Stimulated activated CD8-positive, alpha-beta memory T cell treated with anti-CD3 and anti-CD28 coated beads, Interleukin-15, amount 100 ng/mL, for 4 hours (primary cell): ENCODE measurements at places on chromosomes 6 and 20.

DNA sequence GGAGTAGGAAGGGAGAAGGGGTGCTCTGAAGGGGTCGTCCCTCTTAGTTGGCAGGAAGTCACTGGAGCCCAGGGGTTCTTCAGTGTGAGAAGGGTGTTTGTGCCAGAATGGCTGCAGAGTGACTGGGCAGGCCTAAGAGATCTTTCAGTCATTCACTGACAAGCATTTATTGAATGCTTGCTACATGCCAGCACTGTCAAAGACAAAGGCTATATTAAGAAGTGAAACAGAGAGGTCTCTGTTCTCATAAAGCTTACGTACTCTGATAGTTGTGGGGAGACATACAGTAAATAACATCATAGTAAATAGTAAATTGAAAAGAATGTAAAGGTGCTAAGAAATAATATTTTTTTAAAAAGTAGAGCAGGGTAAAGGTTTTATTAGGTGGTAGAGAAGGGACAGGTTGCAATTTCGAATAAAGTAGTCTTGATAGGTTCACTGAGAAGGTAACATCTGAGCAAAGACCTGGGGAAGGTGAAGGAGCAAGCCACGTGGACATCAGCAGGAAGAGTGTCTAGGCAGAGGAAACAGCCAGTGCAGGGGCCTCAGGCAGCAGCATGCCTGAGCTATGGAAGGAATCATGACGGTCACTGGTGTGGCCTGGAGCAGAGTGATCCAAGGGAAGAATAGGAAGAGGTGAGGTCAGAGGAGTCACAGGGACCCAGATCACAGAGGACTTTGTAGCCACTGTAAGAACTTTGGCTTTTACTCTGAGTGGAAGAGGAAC, 36.3 kb upstream of the RNF8 start:
- no peak for DNase-seq

GRCh38 chr6:23566418-23566817, 559.6 kb upstream of the NRSN1 start:
- DNase-seq: no peak

DNA sequence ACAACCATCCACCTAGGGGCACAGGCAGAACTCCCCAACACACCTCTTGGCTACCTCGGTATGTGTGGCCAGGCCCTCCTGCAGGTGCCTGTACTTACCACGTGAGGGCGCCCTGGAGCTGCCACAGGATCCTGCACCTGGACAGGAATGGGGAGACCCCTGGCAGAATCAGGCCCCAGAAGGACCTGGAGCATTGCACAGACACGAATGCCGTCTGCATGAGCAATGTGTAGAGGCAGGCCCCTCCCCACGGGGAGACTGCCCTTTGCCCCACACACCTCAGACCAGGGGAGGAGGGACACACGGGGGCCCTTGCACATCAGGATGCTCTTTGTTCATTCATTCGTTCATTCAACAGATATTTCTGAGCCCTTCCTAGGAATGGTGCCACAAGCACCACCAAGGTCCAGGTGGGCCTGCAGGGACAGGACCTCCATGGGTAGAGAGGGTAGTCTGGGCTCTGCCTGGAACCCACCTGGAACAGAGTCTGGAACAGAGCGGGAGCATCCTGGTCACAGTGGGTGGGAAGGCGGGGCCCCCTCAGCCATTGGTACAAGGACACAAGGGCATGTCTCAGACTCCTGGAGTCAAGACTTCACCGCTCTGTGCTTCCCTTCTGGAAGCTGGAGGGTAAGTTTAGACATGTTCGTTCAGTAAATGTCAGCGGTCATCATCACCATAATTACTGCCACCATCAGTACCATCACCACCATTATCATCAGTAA, 32.3 kb downstream of the YTHDF1 start:
- DNase-seq: no peak

- DNase-seq: no peak
These were observed 978 bp downstream of the HLA-A start for GRCh38 chr6:29943053-29943966.

GRCh38 chr20:4484379-4484997, 237.2 kb upstream of the PRND start:
- no peak for DNase-seq

GRCh38 chr6:125571207-125571755, 178.2 kb upstream of the HEY2 start:
- no peak for DNase-seq

DNA sequence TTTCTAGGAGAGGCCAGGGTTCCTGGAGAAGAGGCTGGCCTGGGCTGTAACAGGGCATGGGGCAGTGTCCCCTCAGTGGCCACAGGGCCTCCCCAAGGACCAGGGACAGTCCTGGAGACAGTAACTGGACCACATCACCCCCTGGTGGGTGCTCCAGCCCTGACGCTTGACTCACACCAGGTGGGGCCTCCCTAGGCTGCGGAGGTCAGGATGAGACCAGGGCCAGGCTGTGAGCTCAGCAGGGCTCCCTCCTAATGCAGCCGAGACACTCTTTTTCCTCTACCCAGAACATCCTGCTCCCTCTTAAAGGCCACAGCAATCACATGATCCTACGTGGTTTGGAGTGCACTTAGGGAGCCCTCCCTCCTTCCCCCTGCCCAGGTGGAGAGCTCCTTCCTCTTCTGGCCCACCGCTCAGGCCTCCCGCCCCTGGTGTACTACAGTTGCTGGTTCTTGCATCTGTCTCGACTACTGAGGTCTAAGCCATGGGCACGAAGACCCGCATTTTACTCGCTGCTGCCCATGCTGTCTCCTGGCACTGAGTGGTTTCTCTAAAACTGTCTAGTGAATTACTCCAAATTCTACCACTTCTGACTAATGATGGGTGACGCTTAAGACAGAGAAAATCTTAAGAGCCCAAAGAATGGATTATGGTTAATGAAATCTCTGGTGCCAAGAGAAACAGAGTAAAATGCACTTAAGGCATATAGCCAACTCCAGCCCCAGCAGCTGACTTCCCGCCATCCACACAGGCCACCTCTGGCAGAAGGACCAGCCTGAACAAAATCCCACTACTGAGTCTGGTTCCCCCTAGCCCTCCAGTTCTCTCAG, 166.1 kb upstream of the CST7 start:
- no peak for DNase-seq

DNA sequence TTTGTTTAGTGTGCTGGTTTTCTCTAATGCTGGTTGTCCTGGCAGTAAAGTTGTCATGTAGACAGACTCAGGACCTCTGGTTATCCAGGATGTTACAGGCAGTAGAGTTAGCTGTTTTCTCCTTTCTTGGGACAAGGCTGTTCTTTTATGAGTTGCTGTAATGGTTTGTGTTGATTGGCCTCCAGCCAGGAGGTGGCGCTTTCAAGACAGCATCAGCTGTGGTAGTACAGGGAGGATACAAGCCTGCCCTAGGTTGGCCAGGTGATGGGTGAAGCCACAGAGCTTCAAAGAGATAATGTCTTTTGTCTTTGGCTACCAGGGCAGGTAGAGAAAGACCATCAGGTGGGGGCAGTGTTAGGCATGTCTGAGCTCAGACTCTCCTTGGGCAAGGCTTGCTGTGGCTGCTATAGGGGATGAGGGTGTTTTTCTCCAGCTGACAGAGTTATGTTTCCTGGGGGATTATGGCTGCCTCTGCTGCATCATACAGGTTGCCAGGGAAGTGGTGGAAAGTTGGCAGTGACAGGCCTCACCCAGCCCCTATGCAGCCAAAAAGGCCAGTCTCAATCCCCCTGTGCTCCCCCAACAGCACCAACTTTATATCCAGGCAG, 127.2 kb upstream of the TAB2 start:
- peak; percentile 19 for DNase-seq

DNA sequence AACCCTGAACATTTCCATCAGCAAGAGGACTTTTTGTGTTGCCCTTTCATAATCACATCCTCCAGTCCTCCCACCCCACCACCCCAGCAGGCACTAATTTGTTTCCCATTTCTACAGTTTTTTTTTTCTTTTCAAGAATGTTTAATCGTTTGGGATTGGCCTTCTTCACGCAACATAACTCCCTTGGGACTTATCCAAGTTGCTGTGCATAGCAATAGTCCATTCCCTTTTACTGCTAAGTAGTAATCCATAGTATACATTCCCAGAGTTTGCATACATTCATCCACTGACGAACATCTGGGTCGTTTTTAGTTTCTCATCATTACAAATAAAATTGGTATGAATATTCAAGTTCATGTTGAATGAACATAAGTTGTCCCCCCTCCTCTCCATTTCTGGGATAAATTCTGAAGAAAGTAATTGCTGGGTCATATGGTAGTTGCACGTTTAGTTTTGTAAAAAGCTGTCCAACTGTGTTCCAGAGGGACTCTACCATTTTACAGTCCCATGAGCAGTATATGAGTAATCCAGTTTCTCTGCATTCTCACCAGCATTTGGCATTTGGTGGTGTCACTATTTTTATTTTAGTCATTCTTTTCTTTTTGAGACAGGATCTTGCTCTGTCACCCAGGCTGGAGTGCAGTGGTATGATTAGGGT, 90.8 kb downstream of the DOK5 start:
- DNase-seq: no peak

DNA sequence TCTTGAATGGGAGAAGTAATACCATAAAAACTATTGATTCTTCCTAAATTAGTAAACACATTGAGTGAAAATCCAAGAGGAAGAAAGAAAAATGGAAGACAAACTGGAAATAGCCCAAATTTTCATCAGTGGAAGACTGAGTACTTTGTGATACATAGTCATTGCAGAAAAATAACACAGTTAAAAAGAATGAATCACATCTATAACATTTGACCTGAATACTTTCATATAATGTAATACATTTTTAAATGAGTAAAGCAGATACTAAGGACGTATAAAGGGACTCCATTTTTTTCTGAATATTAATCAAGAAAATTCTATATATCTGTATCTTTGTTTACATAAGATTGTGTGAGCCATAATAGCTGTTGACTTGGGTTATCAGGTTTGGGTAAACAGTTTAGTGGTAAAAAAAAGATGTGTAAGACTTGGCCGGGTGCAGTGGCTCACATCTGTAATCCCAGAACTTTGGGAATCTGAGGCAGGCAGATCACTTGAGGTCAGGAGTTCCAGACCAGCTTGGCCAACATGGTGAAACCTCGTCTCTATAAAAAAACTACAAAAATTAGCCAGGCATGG, 4.3 kb upstream of the SLC17A2 start:
- no peak for DNase-seq

DNA sequence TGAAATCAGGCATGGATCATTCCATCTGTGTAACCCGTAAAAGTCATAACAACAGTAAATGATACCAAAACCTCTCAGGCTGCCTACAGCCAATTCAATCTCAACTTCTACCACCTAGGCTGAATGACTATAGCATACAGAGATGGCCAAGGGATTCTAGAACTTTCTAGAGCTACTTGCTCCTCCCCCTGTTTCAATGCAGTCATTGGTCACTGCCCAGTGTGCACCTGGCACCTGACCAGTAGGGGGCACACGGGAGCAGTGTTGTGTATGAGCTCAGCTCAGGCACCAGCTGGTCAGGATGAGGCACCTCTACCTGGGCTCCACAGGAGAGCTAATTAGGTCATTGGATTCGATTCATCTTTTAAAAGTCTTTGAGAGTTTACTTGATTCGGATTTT, 86.2 kb downstream of the PLEKHG1 start:
- DNase-seq: no peak

DNA sequence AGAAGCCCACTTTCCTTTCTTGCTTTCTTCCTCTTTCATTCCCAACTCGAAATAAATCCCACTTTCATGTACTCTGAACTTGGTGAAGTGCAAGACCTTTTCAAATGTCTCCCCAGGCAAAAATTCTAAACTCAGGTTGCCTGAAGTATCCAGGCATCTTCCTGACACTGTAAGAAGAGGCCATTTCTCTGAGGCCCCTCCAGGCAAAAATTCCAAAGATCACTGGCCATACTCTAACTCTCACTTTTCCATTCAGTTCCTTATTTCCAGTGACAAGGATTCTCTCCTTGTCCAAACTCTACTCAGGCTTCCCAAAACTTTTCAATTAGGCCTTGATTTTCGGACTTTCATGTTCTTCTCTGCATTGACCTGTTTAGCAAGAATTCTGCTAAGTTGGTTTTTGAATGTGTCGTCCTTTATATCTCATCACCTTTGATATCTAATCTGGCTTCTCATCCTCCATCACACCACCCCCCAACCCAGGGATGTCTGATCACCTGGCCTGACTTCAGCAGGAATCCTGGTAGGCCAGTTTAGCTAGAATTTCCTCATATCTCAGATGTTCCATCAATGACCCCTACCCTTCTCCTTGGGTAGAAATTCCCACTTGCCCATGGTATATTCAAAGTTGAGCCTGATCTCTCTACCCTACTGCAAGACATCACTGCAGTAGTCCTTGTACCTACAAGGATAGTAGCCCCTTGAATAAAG, 124.9 kb downstream of the RCAN2 start:
- no peak for DNase-seq

DNA sequence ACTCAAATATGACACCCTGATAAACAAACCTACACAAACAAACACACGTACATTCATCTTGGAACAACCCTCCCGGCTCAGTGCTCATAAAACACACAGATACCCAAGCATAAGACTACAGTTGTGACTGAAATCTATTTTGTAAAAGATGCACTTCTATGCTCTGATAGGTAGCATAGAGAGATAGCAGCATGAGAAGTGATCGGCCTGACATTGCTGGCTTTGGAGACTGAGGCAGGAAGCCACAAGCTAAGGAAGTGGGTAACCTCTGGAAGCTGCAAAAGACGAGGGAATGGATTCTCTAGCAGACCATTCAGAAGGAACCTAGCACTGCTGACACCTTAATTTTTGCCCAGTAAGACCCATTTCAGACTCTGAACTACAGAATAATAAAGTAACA, 1.6 kb upstream of the RNF39 start:
- DNase-seq: no peak

- no peak for DNase-seq
These were observed 8.2 kb upstream of the NTSR1 start for GRCh38 chr20:62700261-62700930.

- no peak for DNase-seq
These were observed 139.7 kb downstream of the PLCB1 start for GRCh38 chr20:8271727-8272126.

- peak; percentile 43 for DNase-seq
These were observed 76.8 kb upstream of the DUSP22 start for GRCh38 chr6:215335-216034.

- no peak for DNase-seq
These were observed 754.4 kb upstream of the MARCKS start for GRCh38 chr6:113102761-113103160.

DNA sequence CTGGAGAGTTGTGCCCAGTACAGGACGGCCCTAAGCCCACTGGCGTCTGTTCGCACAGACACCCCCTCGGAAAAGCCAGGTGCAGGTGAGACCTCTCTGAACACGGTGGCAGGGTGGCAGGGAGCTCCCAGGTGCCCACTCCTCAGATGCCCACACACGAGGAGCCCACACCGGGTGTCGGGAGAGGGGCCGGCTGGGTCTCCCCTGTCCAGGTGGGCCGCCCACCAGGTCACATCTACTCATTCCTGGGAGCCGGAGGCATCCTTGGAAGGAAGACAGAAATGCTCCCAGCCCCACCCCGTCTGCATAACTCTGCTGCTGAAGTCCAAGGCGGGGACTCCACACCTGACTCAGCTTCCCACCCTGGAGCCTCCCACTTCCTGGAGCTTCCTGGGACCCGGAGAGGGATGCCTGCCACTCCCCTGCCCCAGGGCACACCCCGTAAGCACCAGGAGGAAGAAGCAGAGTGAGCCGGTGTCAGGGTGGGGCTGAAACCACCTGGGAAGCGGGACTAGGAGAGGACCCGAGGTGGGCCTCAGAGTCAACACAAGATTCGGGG, 2.5 kb downstream of the SRMS start:
- no peak for DNase-seq

GRCh38 chr20:51382986-51383821, 159.3 kb downstream of the NFATC2 start:
- no peak for DNase-seq

- no peak for DNase-seq
These were observed 32.2 kb downstream of the KIF25 start for GRCh38 chr6:168029459-168030217.
